Glutamatergic neuron (in vitro differentiated cells): ENCODE measurements at places on chromosomes 4 and X.
A peak's percentile ranks its signal among the peaks of the same experiment; 100 is the strongest.

DNA sequence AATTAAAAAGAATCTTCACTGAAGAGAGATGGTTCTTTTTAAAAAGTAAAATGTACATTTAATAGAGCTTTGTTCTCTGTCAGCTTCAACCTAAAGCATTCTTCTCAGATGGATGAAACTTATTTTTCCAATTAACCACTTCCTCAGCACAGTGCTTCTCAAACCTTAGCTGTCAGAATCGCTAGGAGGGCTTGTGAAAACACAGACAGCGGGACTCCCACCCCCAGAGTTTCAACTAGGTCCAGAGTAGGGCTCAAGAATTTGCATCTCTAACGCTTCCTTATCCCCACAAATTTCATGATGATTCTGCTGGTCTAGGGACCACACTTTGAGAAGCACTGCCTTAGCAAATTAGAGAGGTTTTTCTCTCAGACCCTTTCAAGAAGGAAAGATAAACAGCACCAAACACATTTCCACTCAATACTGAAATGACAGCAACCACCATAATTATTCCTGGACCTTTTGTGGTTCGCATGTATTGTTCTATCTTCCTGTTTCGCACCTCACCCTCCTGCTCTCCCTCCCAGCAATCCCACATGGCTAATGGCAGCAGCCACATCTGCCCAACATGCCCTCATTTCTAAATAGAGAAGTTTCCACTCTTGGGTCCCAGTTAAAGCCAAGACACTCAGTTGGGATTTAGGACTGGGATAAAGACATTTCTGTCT, 73.2 kb downstream of the ZNF827 start:
- DNase-seq: no peak

DNA sequence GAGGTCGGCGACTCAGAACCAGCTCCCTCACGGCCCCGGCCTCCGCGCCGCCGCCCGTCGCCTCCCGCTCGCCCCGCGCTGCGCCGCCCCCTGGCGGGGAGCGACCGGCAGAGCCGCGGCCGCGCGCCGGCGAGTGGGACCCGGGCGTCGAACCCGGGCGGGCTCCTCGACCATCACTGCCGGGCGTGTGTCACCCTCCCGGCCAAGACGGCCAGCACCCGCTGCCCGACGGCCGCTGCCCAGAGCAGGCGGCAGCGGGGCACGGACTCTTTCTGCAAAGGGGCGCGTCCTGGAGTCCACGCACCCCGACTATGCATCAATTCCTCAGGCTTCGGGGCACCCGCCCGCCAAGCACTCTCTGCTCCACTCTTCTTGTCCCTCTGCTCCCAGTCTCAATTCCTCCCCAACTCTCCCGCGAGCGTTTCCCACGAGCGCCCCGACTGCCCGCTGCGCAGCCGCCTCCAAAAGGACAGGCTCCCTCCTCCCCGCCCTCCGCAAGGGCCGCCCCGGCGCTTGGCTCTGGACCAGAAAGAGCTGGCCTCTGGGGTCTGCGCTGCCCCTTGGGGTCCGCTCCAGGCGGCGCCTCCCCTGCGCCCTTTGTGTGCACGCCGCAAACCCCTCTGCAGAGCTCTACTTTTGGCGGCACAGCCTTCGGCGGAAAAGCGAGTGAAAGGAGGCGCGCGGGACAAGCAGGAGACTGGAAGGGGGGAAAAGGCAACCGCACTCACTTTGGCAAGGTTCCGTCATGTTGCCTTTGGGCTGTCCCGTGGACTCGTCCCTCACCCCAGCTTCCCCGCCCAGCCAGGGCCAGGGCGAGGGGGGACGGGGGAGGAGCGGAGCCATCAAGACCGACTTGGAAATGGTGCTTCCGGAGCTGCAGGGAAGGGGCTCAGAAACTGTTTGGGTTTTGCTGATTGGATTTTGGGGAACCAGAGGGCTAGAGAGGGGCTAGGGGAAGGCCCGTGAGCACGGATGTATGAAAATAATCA, 1.0 kb downstream of the PDE5A start:
- peak; percentile 77 for DNase-seq

- DNase-seq: no peak
Observed at GRCh38 chr4:89492581-89493071, 185.0 kb upstream of the GPRIN3 start.

DNA sequence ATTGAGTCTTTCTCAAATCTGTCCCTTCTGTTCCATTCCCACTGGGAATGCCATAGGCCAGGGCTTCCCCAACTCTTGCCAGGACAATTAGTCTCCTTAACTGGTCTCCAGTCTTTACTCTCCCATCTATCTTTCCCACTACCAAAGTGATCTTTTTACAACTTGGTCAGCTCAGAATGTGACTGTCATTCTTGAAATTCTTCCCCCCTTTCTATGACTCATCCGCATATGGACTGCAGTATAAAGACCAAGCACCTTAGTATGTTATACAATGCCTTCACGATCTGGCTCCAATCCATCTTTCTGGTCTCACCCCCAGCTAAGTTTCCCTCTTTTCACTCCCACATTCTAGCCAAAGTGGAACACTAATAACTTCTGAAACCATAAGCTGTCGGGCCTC, 383.8 kb downstream of the OPHN1 start:
- DNase-seq: no peak

DNA sequence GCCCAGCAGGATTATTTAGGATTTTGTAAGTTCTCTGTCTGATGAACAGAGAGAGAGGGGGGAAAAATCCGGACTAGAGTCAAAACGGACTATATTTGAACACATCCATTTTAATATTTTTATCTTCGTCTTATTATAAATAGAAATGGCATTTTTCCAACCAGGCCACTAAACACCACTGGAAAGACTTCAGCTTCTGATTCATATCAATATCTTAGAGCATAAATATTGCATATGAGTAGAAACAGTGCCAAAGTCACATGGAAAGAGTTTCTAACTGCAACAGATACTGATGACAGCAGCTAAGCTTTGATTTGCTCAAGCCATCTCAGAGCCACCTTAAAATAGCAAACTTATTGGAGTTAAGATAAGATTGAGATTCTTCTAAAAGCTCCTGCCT, 456 bp downstream of the PPARGC1A start:
- no peak for DNase-seq

DNA sequence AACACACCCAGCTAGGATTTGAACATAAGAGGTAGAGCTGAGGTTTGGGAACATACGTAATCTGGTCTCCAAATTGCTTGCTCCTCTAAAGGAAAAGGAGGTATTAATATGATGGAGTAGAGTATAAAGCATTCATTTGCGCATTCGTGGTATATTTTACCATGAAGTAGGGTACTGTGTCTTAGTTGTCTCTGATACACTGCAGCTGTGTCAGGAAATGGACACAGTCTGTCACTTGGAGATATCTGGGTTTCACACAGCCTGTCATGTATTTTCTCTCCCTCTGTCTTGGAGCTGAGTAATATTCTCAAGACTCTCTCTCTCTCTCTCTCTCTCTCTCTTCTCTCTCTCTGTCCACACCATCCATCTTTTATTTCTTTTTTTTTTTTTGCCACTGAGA, 274.8 kb upstream of the UGT8 start:
- no peak for DNase-seq

DNA sequence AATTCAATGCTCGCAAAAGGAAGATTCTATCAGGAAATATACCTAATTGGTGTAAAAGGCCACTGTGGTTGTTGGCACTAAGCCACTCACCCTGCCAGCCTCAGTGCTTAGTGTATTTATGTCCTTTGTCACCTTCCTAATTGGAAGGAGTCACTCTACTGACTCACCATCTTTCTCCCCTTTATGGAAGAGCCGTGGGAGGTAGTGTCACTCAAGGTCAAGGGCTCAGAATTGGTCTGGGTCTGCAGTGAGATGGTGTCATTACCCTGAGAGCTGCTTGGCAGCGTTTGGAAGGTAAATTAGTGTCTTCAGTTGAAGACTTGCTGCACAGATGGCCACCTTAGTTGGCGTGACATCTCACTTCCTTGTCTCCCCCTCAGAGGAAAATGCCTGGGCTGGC, 41.7 kb upstream of the CDKN2AIP start:
- no peak for DNase-seq

- no peak for DNase-seq
Observed at GRCh38 chr4:114263233-114263632, 283.8 kb upstream of the ARSJ start.

- no peak for DNase-seq
Observed at GRCh38 chr4:147286846-147287587, 193.9 kb upstream of the EDNRA start.

- DNase-seq: no peak
Observed at GRCh38 chr4:185246453-185246852, 37.1 kb downstream of the SNX25 start.

DNA sequence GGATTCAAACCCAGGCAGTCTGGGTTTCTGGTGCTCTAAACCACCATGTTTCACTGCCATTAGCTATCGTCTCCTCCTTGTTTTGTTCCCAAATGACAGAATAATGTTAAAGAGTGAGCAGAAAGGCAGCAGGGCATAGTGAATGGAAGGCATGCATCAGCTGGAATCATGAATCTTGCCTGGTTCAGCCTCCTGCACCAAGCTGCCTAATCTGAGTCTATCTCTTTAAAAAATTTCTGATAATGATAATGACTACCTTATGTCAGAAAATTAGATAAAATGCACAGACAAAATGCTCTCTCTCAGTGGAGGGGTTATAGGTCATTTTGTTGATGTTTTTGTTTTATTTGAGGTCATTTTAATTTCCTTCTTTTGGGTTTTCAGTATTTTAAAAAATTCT, 187.4 kb downstream of the RASL11B start:
- DNase-seq: no peak

GRCh38 chr4:106587558-106587957, 219.0 kb upstream of the GIMD1 start:
- no peak for DNase-seq

GRCh38 chrX:49192722-49193328, 6.7 kb upstream of the PRICKLE3 start:
- DNase-seq: peak; percentile 51

DNA sequence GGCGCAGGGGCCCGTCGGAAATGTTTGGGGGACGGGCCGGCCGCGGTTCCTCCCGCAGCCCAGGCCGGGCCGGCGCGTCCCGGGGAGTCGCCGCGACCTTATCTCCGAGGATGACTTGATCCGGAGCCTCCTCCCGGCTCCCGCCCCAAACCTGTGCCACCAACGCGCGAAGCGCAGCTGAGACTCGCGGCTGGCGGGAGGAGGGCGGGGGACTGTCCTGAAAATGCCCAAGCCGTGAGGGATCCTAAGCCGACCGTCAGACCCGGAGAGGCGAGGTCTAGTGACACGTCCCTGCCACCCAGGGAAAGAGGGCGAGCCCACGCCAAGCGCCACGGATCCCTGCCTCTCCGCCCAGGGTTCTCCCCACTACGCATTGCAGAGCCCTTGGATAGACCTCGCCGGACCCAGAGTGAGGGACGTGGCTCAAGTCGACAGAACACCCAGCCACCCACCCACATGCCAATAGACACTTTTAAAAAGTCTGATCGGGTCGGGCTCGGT, 26.9 kb downstream of the UTP14A start:
- DNase-seq: peak; percentile 45

- no peak for DNase-seq
Observed at GRCh38 chrX:118718737-118719136, 8.7 kb upstream of the IL13RA1 start.

DNA sequence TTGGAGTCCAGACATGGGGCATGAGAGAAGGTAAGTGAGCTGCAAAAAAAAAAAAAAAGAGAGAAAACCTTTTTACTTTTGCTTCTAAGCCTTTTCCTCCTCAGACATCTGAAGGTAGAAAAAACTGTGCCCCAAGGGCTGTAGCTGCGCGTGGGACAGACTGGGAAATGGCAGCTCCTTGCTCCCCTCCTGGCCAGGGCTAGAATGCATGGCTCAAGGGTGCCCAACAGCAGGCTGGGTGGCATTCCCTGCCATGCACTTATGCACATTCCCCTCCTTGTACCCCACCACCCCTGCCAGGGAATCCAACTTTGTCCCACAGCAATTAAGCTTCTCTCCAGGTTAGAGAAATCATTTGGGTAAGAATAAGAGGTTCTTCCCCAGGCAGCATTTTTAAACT, 421.2 kb downstream of the TRAM1L1 start:
- DNase-seq: no peak

- no peak for DNase-seq
Observed at GRCh38 chr4:25609976-25610375, 45.7 kb upstream of the SLC34A2 start.

DNA sequence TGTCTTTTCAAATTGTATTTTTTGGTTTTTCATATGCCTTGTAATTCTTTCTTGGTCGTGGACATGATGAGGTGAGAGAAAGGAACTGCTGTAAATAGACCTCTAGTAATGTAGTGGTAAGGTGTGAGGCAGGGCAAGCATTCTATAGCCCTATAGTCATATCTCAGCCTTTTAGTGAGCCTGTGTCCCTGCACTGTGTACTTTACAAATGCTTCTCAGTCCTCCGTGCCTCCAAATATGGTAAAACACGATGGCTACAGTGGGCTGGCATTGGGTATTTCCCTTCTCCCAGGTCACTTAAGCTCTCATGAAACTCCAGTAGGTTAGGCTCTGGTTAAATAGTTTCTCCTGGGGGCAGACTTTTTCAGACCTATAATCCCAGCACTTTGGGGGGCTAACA, 57.9 kb upstream of the PLS3 start:
- DNase-seq: no peak

GRCh38 chrX:12901486-12901885, 4.9 kb upstream of the TLR8 start:
- peak; percentile 62 for DNase-seq

DNA sequence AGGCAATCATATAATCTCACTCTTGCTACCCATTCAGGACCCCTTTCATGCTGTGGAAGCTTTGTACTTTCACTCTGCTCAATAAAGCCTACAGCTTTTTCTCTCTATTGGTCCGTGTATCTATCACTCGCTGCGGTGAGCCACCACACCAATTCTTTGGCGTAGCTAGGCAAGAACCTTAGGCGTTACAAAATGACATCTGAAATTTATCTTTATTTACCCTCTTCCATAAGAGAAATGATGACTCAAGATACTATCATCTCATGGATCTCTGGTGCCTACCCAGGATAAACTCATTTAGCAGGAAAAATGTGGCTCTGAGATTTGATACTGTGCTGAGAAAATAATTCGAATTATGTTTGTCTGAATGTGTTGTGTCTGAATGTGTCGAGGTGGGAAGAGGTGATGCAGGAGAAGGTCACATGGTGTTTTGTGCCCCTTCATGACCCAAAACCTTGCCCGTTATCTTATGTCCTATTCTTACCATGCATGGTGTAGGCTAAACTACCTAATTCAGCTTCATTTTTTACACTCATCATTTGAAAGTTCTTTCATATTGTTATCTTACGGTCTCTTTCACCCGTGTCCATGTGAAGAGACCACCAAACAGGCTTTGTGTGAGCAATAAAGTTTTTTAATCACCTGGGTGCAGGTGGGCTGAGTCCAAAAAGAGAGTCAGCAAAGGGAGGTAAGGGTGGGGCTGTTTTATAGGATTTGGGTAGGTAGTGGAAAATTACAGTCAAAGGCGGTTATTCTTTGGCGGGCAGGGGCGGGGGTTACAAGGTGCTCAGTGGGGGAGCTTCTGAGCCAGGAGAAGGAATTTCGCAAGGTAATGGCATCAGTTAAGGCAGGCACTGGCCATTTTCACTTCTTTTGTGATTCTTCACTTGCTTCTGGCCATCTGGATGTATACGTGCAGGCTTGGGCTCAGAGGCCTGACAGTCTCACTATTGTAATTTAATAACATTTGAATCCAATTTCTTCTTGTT, 41.6 kb upstream of the GIMD1 start:
- no peak for DNase-seq

GRCh38 chr4:30670206-30670605, 50.0 kb upstream of the PCDH7 start:
- DNase-seq: no peak

- no peak for DNase-seq
Observed at GRCh38 chrX:63434665-63435064, 83.5 kb upstream of the SPIN4 start.

GRCh38 chrX:58025979-58026378, 115.7 kb upstream of the ZXDA start:
- DNase-seq: no peak

- DNase-seq: no peak
Observed at GRCh38 chr4:137375111-137375850, 157.0 kb downstream of the PCDH18 start.
